ENCODE measurements at places on chromosomes 3 and 15.

- DNase-seq, result peak; percentile 79
Measured at GRCh38 chr3:41117398-41117870, 81.9 kb upstream of the CTNNB1 start.

GRCh38 chr3:36663666-36664291 lies 100.6 kb downstream of the DCLK3 start:
- no peak for DNase-seq

DNA sequence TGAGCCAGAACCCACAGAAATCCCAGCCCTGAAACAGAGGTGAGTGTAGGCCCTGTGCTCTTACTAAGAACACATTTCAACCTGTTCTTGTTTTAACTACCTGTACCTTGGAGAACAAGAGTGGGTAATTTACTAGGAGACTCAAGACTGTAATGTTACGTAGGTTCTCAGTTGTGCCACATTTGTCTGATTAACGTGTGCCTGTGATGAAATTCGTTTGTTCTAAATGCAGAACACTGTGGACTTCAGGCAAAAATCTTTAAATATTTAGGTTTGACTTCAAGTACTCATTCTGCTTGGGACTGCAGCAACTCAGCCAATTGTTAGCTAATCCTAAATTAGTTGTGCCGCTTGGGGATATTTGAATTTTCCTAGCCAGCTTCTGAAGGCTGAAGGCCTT lies 28.3 kb downstream of the GTF2E1 start:
- DNase-seq, result no peak

DNA sequence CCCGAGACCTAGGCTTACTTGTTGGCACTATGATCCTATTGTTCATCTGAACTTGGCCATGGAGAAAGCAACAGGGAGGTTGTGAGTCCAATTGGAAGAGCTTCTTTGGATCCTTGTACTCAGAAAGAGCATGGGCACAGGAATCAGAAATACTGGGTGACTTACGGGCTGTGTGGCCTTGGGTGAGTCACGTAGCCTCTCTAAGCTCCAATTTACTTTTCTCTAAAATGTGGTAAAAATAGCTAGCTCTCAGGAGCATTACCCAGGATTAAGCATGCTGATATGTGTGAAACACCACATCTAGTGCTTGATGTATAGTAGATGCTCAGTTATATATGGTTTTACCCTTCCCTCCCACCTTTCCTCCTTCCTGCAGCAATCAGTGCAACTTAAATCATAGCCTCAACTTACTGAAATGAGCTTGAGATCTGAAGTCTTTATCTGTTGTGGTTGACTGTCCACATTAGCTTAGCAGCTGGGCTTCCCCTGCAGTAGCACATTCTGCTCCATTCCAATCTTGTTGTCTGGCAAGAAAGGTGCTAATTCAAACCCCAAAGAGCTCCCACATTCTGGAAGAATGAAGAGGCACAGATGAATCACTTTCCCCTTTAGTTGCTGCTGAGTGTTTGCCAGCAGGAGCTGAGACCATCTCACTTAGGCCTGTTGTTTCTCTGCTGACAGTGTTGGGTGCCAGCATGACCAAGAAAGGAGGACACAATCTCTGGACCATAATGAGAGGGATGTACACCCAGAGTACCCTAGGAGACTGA lies 299.1 kb upstream of the TRIM42 start:
- DNase-seq, result no peak

DNA sequence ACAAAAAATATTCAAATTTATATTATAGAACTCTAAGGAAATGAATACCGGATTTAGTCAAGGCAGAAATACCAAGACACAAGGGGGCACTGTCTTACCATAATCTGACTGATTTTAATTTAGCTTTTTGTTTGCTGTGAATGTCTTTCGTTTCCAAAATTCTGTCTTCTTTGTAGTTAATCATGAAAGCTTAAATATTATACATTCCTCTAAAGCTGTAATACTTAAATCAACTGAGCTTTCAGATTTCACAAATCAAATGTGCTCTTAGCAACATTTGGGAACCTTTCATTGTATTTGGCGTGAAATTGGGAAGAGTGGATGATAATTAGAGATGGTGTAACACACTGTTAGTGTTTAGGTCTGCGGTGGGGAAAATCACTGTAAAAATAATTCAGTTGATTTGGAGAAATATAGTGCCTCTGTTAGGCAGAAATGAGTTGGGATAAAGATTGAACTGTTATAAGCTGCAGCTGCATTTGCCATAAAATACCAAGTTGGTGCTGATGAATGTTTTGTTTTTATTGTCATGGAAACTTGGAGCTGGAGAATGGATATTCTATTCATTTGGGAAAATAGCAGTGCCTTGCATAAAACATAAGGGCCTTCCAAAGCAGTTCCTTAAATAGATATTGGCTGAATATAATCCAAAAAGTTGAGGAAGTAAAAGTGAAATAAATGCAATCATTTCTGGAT lies 228.2 kb downstream of the TCF12 start:
- peak; percentile 20 for DNase-seq
